ENCODE measurements at places on chromosomes 3 and 15.

DNA sequence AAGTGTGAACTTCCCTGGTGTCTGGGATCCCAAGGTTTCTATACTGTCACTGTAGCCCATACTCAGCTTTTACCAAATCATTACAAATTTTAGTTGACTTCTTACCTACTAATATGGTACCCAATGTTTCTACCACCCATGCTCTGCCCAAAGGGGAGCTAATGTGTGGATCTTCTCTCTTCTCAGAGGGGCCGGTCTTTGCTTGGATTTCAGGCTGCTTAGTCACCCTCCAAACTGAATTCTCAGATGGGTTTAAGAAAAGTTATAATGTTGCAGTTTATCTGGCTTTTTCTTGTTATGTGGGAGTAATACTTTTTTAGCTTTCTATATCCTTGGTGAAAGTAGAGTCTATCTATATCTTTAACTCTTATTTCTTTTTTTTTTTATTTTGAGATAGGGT is 67.1 kb upstream of the AKAP13 start:
- no peak for DNase-seq

DNA sequence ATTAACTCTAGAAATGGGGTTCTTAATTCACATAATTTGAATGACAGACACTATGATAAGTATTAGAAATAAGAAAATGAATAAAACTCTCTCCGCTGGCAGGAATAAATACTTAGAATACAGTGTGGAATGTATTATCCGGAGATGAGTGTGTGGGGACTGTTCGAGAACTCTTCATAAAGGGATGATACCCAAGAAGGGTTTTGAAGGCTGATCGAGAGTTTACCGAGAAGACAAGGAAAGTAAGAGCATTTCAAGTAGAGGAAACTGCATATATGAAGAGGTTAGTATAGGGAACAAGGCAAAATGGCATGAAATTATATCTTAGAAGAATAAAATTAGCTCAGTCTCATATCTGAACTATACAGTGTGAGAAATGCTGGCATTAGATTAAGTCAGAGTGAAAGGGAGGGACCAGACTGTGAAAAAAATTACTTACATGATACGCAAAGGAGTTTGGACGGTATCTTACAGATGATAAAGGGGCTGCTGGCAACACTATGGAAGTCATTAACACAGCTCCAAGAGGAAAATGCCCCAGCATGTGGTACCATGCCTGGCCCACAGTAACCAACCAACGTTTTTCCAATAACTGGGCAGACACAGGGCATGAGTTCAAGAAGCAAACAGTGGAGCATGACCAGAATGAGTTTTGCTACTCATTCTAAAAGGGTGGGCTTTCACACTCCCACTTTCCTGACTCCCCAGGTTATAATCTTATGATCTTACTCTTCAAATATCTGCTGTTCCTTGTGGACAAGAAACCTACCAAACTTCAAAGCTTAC is 6.5 kb downstream of the DCBLD2 start:
- DNase-seq: no peak

- no peak for DNase-seq
These were observed 176.6 kb upstream of the TRIM42 start for GRCh38 chr3:140501061-140501769.

- no peak for DNase-seq
These were observed 2.3 kb downstream of the RNF13 start for GRCh38 chr3:149815321-149815720.
